Stimulated activated CD8-positive, alpha-beta memory T cell treated with anti-CD3 and anti-CD28 coated beads, Interleukin-4, amount 100 ng/mL, for 4 hours (primary cell): ENCODE measurements at places on chromosomes 1 and 21.

- no peak for DNase-seq
Measured at GRCh38 chr1:159829273-159829634, 2.6 kb downstream of the SLAMF8 start.

DNA sequence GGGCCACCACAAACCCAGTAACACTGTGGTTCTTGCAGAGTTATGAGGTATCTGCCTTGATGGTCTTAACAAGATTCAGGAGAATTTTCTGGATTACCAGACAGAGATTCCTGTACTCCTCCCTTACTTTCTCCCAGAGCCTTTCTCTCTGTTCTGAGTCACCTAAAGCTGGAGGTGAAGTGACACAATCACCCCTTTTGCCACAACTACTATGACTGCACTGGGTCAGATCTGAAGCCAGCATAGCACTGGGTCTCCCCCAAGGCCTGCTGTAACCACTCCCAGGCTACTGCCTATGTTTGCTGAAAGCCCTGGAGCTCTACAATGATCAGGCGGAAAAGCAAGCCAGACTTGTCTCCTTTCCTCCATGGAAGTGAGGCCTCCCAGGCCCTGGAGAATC is 156.7 kb upstream of the NEGR1 start:
- no peak for DNase-seq

DNA sequence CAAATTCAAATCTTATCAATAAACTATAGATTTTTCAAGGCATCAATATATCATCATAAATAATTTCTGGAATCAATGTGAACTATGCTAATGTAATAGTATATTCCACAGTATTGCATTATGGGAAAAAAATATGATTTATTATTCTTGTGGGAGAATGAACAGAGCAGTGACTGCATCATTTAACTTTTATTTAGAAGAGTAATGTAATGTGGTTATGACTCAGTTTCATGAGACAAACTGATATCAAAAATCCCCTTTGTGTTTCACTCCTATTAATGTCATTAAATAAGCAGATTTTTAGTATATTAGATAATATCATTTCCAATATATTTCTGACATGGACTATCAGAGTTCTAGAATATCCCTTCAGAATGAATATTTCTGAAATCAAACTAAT is 187.6 kb downstream of the LRRC40 start:
- DNase-seq: no peak

- peak; percentile 78 for DNase-seq
Measured at GRCh38 chr1:153545067-153546055, at the start of gene S100A4. Gene S100A4 (minus strand): TSS chr1:153545806. CDS start chr1:153544794, 1,012 bp downstream.
